Ascending aorta (tissue), 2 donors: ENCODE measurements at places on chromosomes 16 and 17. TPM values are rescaled to one million over a fixed set of nuclear protein-coding genes. Genes with fewer than 3 reads are reported as not detected.

Gene TEX14
- total RNA-seq: not detected

GRCh38 chr16:56636616-56637413 lies 1.7 kb upstream of the MT1A start:
- DNase-seq: no peak
- H3K36me3 ChIP-seq: no peaks in the 10 kb centered on the region
- no peaks in the 10 kb centered on the region for H3K27me3 ChIP-seq
- peaks cover 8% of the 10 kb centered on the region for H3K4me1 ChIP-seq

Gene TNS4
- total RNA-seq: not detected

Gene SHISA6
- 0.11 TPM for total RNA-seq

Gene PARD6A
- total RNA-seq: 8.4 TPM

GRCh38 chr17:1908699-1909309 lies 79.0 kb downstream of the RPA1 start:
- H3K4me3 ChIP-seq: peak overlapping the region; percentile 56
- no peaks in the 10 kb centered on the region for H3K36me3 ChIP-seq
- peaks cover 6% of the 10 kb centered on the region for H3K4me1 ChIP-seq
- no peak overlapping the region for H3K27ac ChIP-seq
- DNase-seq: peak; percentile 73

DNA sequence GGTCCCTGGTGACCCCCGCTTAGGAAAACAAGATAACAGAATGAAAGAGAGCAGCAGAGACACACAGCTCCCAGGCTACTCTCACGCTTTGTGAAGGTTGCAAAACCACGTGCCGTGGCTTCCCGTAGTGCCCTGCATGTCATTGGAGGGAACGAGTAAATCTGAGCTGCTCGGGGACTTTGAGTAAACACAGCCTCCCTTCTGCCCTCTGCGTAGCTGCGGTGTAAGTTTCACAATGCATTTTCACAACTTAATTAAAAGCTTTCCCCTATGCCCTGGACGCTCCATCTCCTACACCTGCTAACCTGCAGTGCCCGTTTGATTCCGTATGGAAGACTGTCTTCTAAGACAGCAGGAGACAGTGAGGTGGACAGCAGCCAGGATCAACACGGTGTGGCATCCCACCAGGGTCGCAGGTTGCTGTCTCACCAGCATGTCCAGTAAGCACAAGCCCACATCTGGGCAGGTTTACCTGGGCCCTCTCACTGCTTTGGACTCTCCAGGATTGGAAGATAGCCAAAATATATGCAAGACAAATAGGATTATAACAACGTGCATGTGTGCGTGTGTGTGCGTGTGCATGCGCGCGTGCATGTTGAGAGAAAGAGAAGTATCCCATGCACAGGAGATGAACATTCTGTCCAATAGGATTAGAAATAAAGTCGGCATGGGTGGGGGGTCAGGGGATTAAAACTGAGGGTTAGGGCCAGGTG lies 116.4 kb upstream of the RCVRN start:
- DNase-seq: no peak
- no peaks in the 10 kb centered on the region for H3K27me3 ChIP-seq
- no peaks in the 10 kb centered on the region for H3K36me3 ChIP-seq
- no peak overlapping the region for H3K4me3 ChIP-seq

Gene LPCAT2
- 44.2 TPM for total RNA-seq

DNA sequence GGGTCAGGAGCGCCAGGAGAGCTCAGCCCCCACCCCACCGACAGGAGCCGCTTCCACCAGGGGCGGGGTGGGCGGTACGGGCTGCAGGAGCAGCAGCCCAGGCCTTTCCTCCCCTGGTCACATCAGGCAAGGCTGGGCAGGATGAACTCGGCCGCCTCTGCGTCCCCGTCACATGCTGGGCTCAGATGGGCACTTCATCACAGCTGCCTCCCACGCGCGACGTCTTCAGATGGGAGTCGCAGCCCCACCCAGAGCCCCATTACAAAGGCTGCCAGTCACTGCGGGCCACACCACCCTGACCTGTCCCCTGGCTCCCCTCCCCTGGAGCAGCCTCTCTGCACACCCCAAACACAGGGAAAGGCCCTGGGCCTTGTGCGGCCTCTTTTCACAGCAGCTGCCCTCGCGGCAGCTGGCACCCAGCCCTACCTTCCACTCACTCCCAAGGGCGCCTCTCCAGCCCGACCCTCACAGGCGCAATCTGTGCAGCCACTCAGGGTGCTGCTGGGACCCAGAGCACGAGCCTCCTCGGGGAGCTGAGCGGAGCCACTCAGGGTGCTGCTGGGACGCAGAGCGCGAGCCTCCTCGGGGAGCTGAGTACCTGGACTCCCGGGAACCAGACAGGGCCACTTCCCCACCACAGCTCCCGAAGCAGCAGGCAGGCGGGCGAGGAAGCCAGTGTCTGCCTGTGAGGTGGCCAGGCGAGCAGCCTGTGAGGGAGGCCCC lies 4.7 kb downstream of the ZNF598 start:
- H3K27ac ChIP-seq: no peak overlapping the region
- peaks cover 35% of the 10 kb centered on the region for H3K36me3 ChIP-seq
- no peaks in the 10 kb centered on the region for H3K27me3 ChIP-seq
- H3K4me3 ChIP-seq: no peak overlapping the region
- peaks cover 28% of the 10 kb centered on the region for H3K4me1 ChIP-seq

- H3K27ac ChIP-seq: no peak overlapping the region
- peaks cover 2% of the 10 kb centered on the region for H3K4me1 ChIP-seq
- no peaks in the 10 kb centered on the region for H3K27me3 ChIP-seq
- H3K4me3 ChIP-seq: no peak overlapping the region
Measured at GRCh38 chr16:49473131-49473530, 99.5 kb downstream of the C16orf78 start.

Gene MPP2
- 16.7 TPM for total RNA-seq

GRCh38 chr17:63086483-63087185 lies 120.6 kb downstream of the TANC2 start:
- H3K4me3 ChIP-seq: no peak overlapping the region
- H3K4me1 ChIP-seq: no peaks in the 10 kb centered on the region
- H3K36me3 ChIP-seq: no peaks in the 10 kb centered on the region
- no peaks in the 10 kb centered on the region for H3K27me3 ChIP-seq

DNA sequence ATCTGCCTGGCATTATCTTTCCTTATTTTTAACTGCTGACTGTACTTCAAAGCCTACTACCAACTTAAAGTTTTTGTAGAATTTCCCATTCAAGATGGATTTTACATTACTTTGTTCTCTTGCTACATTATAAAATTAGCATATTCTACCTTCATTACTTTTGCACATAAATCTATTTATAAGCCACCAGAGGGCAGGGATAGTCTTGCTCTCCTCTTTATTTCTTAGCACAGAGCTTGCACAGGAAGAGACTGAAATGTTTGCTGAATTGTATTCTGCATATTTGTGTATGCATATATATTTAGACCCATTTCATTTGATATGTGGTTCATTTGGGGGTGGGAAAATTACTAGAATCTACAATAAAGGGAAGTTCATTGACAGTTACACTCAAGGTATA lies 108.0 kb downstream of the SKAP1 start:
- no peaks in the 10 kb centered on the region for H3K4me1 ChIP-seq
- H3K36me3 ChIP-seq: no peaks in the 10 kb centered on the region
- no peak overlapping the region for H3K4me3 ChIP-seq
- DNase-seq: no peak

Gene NPIPB6
- 1.7 TPM for total RNA-seq

- no peaks in the 10 kb centered on the region for H3K4me1 ChIP-seq
- no peak for DNase-seq
- no peaks in the 10 kb centered on the region for H3K36me3 ChIP-seq
- no peaks in the 10 kb centered on the region for H3K27me3 ChIP-seq
- H3K27ac ChIP-seq: peak overlapping the region; percentile 100
Measured at GRCh38 chr16:24540602-24541210, 1.3 kb downstream of the RBBP6 start.

DNA sequence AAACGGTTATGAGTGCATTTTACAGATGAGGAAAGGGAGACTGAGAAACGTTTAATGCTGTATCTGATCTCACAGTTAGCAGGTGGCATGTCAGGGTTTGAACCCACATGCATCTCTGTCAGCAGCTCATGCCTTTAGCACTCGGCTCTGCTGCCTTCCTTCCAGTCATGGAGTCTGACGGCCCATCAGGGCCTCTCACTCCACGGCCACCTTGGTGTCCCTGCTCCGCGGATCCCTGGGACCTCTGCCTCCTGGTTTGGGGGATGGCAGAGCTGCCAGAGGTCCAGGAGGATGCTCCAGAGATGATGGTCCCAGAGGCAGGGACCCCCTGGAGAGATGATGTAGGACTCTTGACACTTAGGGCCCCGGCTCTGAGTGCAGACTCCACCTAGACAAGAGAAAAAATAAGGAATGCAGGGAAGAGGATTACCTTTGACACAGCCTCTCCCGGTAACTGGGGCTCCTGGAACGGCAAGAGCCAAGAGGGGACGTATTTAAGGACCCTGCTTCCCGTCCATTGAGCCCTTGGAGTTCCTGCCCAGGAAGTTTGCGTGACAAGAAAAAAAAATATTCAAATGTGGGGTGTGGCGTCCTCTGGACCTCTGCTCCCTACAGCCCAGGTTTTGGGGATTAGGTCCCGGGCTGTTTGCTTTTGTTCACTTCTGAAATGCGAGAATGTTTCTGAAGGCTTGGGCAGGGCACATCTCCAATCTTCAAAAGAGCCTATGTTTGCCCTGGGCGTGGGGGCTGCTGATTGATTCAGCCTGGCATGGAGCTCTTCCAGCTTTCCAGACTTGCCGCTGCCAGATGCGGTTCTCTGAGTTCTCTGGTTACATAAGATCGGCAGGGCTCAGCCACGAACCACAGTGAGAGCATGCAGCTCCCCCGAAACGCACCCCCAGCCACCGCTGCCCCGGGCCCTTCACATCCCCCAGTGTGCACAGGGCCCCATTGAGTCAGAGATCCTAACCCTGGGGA lies at the start of gene ALDH3A1:
TSS of gene ALDH3A1 (minus strand) at position 470 of the 978 bp plus-strand sequence. CDS start 3,169 bp downstream, outside the sequence.
- H3K27ac ChIP-seq: no peak within 1 kb of the TSS
- H3K27me3 ChIP-seq: no peaks in the 10 kb centered on the region
- peaks cover 5% of the 10 kb centered on the region for H3K4me1 ChIP-seq
- DNase-seq: no peak

DNA sequence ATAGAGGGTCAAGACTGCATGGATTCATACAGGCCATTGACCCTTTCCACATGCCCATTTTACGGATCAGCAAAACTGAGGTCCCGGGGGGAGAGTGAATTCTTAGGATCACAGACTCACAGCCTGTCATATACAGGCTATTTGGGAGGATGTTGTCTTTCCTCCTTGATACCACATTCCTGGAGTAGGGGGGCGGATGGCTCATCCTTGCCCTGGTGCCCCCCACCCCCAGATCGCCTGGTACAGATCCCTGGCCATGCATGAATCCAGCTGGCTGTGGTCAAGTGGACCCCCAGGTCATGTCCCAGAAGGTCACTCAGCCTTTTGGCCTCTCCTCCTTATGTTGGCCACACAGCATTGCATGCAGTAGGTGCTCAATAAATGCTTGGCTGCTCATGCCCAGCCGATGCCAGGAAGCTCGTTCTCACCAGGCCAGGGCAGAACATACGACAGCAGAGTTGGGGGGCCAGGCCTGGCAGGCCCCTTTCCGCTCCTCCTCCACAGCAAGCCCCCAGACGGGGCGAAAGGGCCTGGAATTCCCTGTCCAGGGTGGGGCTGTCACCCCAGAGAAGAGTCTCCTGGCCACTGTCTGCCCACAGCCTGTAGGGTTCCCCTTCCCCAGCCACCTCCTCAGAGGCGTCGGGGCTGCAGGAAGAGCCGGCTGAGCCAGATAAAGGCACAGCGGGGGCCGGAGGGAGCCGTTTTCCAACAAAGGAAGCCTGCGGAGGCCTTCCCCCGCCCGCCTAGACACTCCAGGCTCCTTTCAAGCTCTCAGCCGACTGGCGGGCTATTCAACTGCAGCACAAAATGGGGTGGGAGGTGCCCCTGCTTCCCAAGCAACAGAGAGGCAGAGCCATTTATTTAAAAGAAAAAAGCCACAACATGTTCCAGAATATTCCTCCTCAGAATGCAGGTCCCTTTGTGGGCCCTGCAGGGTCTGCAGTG lies 215.7 kb upstream of the CIBAR2 start:
- H3K27ac ChIP-seq: no peak overlapping the region
- DNase-seq: no peak
- no peak overlapping the region for H3K4me3 ChIP-seq
- H3K4me1 ChIP-seq: peaks cover 6% of the 10 kb centered on the region

GRCh38 chr16:75750528-75750927 lies 24.2 kb upstream of the CPHXL start:
- H3K36me3 ChIP-seq: no peaks in the 10 kb centered on the region
- H3K27me3 ChIP-seq: no peaks in the 10 kb centered on the region
- H3K4me3 ChIP-seq: no peak overlapping the region
- DNase-seq: no peak

Gene KRTAP2-2
- not detected for total RNA-seq

- no peaks in the 10 kb centered on the region for H3K36me3 ChIP-seq
- H3K27ac ChIP-seq: no peak overlapping the region
- no peak overlapping the region for H3K4me3 ChIP-seq
- no peak for DNase-seq
Measured at GRCh38 chr17:33964344-33964979, 290.6 kb upstream of the CCL2 start.

DNA sequence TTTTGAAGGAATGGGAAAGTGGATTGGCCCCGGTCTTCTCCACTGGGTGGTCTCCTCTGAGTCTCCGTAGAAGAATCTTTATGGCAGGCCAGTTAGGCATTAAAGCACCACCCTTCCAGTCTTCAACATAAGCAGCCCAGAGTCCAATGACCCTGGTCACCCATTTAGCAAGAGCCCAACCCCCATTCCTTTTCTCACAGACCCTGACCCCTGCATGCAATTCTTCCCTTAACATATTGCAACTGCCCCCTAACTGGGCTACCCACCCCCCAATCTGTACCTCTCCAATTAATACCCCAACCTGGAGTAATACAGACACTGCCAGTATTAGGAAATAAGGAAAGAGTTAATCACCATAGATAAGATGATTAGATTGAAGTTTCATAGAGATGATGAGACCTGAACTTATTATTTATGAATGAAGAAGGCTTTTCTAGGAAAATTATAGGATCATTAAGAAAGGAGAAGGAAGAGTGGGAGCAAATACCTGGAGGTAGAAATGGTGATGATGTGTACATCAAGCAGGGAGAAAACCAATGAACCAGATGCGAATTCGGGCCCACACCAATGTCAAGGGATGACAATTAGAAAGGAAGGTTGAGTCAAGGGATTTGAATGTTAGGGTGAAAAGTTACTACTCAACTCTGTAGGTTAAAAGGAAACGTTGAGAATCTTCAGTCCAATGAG lies 2.4 kb downstream of the CCL2 start:
- DNase-seq: no peak
- H3K36me3 ChIP-seq: no peaks in the 10 kb centered on the region
- no peaks in the 10 kb centered on the region for H3K27me3 ChIP-seq
- no peak overlapping the region for H3K27ac ChIP-seq
- H3K4me1 ChIP-seq: peaks cover 20% of the 10 kb centered on the region

Gene IL21R
- 0.21 TPM for total RNA-seq

Gene CDH5
- total RNA-seq: 119 TPM

DNA sequence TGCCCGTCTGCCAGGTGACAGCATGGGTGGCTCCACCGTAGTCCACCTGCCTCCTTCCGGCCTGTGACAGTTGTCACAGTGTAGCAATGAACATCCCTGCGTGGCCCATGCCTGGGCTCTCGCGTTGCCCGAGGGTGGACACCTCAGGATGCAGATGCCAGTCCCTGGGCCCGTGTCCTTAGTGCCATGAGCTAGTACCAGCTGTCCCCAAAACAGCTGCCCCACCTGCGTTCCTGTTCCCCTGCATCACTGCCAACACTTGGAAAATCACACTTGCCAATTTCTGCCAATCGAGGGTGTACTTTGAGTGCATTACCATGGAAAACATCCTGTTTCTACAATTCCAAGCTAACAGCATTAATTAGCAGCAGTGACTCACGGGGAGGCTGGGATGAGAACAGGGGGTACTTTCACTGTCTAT lies 9.0 kb upstream of the C16orf95 start:
- H3K27ac ChIP-seq: no peak overlapping the region
- no peaks in the 10 kb centered on the region for H3K27me3 ChIP-seq
- H3K4me3 ChIP-seq: no peak overlapping the region
- no peaks in the 10 kb centered on the region for H3K4me1 ChIP-seq
- DNase-seq: no peak
- H3K36me3 ChIP-seq: peaks cover 30% of the 10 kb centered on the region
